ENCODE measurements at places on chromosomes 11 and 22. TPM values are rescaled to one million over a fixed set of nuclear protein-coding genes. Genes with fewer than 3 reads are reported as not detected.

The GRAP2 gene
- not detected for total RNA-seq

The DEUP1 gene
- not detected for total RNA-seq

- H3K4me1 ChIP-seq, result no peaks in the 10 kb centered on the region
- no peak overlapping the region for H3K4me3 ChIP-seq
- H3K27ac ChIP-seq, result no peak overlapping the region
- H3K27me3 ChIP-seq, result no peaks in the 10 kb centered on the region
- no peak for DNase-seq
Observed at GRCh38 chr11:96199563-96200025, 143.4 kb downstream of the MAML2 start.

- DNase-seq, result no peak
- no peaks in the 10 kb centered on the region for H3K27me3 ChIP-seq
- peaks cover 29% of the 10 kb centered on the region for H3K4me1 ChIP-seq
- H3K4me3 ChIP-seq, result no peak overlapping the region
- peaks cover 2% of the 10 kb centered on the region for H3K36me3 ChIP-seq
- no peak overlapping the region for H3K27ac ChIP-seq
Observed at GRCh38 chr11:96391698-96392307, 2.0 kb downstream of the JRKL start.

DNA sequence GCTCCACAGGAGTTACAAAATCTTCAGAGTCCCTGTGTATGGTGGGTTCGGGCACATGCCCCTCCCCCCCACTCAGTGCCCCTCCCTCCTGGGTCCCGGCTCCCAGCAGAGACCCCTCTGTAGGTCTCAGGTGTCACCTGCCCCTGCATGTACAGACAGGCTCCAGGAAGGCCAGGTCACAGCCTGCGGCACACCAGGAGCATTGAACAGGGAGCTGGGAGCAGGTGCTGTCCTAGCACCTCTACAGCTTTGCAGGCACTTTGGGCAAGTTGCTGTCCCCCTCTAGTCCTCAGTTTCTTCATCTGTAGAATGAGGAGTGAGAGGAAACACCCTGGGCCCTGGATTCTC lies 80.1 kb upstream of the RTL6 start:
- no peak for DNase-seq
- H3K27me3 ChIP-seq, result no peaks in the 10 kb centered on the region
- H3K36me3 ChIP-seq, result no peaks in the 10 kb centered on the region
- no peaks in the 10 kb centered on the region for H3K4me1 ChIP-seq

- H3K4me1 ChIP-seq, result no peaks in the 10 kb centered on the region
- H3K27ac ChIP-seq, result no peak overlapping the region
- DNase-seq, result no peak
Observed at GRCh38 chr11:15609445-15609844, 494.7 kb downstream of the INSC start.

The KIAA1671 gene
- total RNA-seq, result not detected

The PIWIL4 gene
- total RNA-seq, result 0.30 TPM

DNA sequence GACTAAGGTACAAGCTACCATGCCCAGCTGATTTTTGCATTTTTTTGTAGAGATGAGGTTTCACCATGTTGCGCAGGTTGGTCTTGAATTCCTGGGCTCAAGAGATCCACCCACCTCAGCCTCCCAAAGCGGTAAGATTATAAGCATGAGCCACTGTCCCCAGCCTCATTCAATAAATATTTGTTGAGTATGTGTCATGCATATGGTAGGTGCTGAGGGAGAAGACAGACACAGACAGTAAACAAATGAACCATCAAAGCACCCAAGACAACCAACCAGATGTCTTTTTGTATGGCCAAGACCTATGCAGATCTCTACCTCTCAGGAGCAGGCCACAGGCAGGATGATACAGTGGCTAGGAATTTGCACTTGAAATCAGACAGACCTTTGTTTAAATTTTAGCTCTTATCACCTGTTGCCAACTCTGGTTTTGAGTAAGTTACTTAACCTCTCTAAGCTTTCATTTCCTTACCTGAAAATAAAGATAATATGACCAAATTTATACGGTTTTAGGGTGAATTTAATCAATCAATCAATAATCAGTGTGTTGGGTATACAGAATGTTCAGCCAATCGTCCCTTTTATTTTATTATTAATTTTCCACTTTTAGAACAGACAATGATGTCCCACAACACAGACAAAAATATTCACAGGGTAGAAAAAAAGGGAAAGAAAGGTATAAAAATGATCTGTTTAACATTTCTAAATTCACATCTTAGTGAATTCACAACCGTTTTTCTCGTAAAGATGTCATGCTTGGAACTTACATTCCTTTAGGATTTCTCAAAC lies 128.2 kb downstream of the SGSM3 start:
- no peaks in the 10 kb centered on the region for H3K36me3 ChIP-seq
- H3K27ac ChIP-seq, result peak overlapping the region; percentile 39
- no peak overlapping the region for H3K4me3 ChIP-seq
- H3K4me1 ChIP-seq, result peaks cover 29% of the 10 kb centered on the region
- DNase-seq, result no peak

DNA sequence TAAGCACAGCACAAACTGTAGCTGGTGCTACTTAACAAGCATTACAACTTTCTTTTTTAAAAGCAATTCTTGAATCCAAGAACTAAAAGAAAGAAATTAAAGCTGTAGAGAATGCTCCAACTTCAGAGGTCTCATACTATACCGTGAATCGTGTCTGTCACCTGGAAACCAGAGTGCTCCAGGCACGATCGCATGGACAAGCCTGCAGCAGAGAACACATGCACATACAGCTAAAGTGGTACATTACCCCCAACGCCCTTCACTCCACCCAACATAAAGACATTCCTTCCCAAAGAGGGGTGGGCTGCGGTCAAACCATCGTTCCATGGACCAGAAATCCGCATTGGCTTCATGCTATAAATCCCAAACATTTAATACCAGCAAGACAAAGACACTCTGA lies 31.5 kb downstream of the CHKA start:
- peaks cover 7% of the 10 kb centered on the region for H3K36me3 ChIP-seq
- H3K27ac ChIP-seq, result peak overlapping the region; percentile 7
- H3K4me3 ChIP-seq, result no peak overlapping the region
- peaks cover 52% of the 10 kb centered on the region for H3K4me1 ChIP-seq
- no peak for DNase-seq

The TRPM5 gene
- not detected for total RNA-seq

GRCh38 chr11:123055191-123055901 lies 6.6 kb downstream of the HSPA8 start:
- peak; percentile 75 for DNase-seq
- H3K27ac ChIP-seq, result no peak overlapping the region
- no peak overlapping the region for H3K4me3 ChIP-seq
- H3K27me3 ChIP-seq, result no peaks in the 10 kb centered on the region
- peaks cover 33% of the 10 kb centered on the region for H3K36me3 ChIP-seq
- H3K4me1 ChIP-seq, result peaks cover 13% of the 10 kb centered on the region

DNA sequence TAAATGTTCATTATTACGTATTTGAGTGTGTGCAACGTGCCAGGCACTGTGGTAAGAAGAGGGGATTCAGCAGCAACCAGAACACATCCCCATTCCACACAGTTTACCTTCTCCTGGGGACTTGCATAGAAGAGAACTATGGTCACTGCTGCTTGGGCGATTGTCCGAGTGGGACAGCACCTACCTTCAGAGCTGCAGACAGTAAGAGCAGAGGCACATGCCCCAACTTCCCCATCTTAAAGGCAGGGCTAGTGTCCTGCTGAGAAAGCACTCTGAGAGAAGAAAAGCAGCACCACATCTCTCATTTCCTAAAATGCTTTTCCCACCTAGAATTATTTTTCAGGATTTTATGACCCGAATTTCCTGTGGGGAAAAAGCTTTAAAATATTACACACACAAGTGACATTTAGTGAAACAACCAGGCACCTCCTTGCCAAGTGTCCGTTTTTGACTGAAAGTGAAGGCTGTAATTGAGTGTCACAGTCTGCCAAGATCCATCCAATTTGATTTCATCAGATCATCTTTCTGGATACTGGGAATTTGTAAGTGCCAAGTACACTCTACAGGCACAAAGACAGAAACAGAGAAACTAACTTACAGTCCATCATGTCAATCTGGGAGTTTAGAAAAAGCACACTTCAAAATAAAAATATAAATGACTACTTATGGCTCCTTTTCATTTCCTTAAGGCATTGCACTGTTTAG lies 24.6 kb downstream of the TRAF6 start:
- no peak for DNase-seq
- H3K27me3 ChIP-seq, result no peaks in the 10 kb centered on the region
- peaks cover 16% of the 10 kb centered on the region for H3K36me3 ChIP-seq
- H3K4me1 ChIP-seq, result peaks cover 17% of the 10 kb centered on the region

DNA sequence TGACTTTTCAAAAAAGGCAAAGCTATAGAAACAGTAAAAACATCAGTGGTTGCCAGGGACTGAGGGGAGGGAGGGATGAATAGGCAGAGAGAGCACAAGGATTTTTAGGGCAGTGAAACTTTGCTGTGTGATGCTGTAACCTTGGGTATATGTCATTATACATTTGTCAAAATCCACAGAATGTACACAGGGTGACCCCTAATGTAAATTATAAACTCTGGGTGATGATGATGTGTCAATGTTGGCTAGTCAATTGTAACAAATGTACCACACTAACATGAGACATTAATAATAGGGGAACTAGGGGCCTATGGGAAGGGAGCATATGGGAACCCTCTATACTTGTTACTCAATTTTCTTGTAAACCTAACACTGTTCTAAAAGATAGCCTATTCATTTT lies 24.8 kb downstream of the RIBC2 start:
- H3K4me3 ChIP-seq, result no peak overlapping the region
- no peaks in the 10 kb centered on the region for H3K27me3 ChIP-seq
- no peaks in the 10 kb centered on the region for H3K4me1 ChIP-seq
- H3K36me3 ChIP-seq, result no peaks in the 10 kb centered on the region

DNA sequence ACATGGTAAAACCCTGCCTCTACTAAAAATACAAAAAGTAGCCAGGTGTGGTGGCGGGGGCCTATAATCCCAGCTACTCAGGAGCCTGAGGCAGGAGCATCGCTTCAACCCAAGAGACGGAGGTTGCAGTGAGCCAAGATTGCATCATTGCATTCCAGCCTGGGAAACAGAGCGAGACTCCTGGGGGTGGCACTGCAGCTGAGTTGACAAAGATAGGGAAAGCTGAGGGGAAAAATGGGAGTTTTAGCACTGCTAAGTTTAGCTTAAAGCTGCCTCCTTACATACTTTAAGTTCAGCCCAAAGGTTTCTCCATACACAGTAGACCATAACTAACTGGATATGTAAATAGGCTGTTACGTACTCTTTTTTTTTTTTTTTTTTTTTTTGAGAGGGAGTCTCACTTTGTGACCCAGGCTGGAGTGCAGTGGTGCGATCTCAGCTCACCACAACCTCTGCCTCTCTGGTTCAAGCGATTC lies 9.0 kb upstream of the USP28 start:
- H3K27ac ChIP-seq, result no peak overlapping the region
- H3K36me3 ChIP-seq, result no peaks in the 10 kb centered on the region
- no peak overlapping the region for H3K4me3 ChIP-seq
- no peaks in the 10 kb centered on the region for H3K27me3 ChIP-seq
- DNase-seq, result no peak

DNA sequence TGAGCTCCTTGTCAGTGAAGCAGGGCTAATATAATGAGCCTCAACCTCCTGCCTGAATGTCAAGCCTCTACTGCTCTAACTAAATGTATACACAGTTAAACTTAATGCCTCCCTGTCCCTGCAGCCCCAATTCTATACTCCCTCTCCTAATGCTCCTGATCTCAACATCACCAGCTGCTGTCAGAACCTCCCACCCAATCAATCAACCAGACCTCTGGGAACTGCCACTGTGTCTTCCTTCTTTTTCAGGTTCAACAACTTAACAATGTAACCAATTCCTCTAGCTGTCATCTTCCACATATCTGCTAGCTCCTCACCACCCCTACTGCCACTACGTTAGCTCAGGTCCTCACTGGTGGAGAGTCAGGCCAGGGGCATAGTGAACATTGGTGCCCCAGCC lies 339.8 kb upstream of the NARS2 start:
- no peaks in the 10 kb centered on the region for H3K36me3 ChIP-seq
- H3K27ac ChIP-seq, result no peak overlapping the region
- no peak overlapping the region for H3K4me3 ChIP-seq

DNA sequence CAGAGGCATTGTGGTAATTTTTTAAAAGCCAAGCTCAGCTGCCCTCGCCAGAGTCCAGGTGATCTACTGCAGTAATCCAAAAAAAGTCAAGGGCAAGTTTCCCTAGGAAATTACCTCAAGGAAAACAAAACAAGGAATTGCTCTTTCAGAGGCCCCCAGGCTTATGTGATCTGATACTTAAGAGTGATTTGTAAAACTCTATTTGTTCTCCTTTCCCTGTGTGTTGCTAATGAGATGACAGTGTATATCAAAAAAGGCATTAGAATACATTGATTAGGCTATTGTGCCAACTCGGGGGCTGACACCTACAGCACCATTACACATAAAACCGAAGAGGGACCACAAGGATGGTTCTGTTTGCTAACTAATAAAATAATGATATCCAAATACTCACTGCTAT lies 44.5 kb upstream of the CHRM4 start:
- DNase-seq, result no peak
- H3K27ac ChIP-seq, result no peak overlapping the region
- H3K27me3 ChIP-seq, result no peaks in the 10 kb centered on the region
- H3K4me3 ChIP-seq, result no peak overlapping the region

GRCh38 chr11:112525844-112526590 lies 265.4 kb upstream of the PLET1 start:
- no peaks in the 10 kb centered on the region for H3K36me3 ChIP-seq
- no peak overlapping the region for H3K4me3 ChIP-seq
- H3K27ac ChIP-seq, result no peak overlapping the region
- H3K27me3 ChIP-seq, result no peaks in the 10 kb centered on the region
- no peak for DNase-seq

DNA sequence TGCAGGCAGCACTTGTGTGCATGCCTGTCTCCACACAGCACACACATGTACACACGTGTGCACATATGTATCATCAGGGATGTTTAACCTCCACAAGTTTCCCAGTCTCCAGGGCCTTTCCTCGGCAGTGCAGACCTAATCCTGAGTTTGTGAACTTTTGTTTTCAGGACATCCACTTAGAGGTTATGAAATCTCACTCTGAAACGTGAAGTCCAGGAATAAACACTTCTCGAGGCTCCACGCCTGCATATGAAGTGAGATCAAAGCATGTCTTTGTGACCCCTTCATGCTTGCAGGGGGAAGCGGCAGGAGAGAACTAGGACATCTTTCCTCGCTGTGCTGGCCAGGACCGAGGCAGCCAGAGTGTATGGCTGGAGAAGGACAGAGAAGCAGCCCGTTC lies 3.1 kb downstream of the SHISAL1 start:
- no peak overlapping the region for H3K4me3 ChIP-seq
- no peaks in the 10 kb centered on the region for H3K27me3 ChIP-seq
- no peaks in the 10 kb centered on the region for H3K4me1 ChIP-seq

- no peaks in the 10 kb centered on the region for H3K27me3 ChIP-seq
- peaks cover 15% of the 10 kb centered on the region for H3K36me3 ChIP-seq
- no peak overlapping the region for H3K27ac ChIP-seq
- peaks cover 27% of the 10 kb centered on the region for H3K4me1 ChIP-seq
Observed at GRCh38 chr11:13667245-13667644, 1.2 kb upstream of the FAR1 start.

DNA sequence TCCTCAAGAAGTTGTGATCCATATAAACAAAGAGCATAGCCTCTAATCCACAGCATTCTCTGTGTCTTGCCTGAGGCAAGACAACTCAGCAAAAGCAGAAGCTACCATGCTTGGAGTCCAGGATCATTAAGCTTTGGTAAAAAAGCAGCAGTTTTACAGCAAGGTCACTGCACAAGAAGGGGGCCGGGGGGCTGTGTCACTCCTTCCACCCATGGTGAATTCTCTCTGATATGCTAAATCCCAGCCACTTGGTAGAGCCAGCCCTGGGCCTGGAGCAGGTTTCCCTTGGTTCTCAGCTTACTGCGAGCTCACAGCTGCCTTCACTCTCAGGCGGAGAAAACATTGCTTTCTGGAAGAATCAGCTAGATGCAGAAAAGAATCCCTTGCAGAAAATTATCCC lies 144.7 kb downstream of the TENM4 start:
- no peaks in the 10 kb centered on the region for H3K36me3 ChIP-seq
- H3K27ac ChIP-seq, result no peak overlapping the region
- no peaks in the 10 kb centered on the region for H3K4me1 ChIP-seq
- no peaks in the 10 kb centered on the region for H3K27me3 ChIP-seq
- H3K4me3 ChIP-seq, result no peak overlapping the region
- DNase-seq, result no peak

All from Karpas-422 (cell line).